ENCODE measurements at places on chromosomes 1 and 21.
A peak's percentile ranks its signal among the peaks of the same experiment; 100 is the strongest.

DNA sequence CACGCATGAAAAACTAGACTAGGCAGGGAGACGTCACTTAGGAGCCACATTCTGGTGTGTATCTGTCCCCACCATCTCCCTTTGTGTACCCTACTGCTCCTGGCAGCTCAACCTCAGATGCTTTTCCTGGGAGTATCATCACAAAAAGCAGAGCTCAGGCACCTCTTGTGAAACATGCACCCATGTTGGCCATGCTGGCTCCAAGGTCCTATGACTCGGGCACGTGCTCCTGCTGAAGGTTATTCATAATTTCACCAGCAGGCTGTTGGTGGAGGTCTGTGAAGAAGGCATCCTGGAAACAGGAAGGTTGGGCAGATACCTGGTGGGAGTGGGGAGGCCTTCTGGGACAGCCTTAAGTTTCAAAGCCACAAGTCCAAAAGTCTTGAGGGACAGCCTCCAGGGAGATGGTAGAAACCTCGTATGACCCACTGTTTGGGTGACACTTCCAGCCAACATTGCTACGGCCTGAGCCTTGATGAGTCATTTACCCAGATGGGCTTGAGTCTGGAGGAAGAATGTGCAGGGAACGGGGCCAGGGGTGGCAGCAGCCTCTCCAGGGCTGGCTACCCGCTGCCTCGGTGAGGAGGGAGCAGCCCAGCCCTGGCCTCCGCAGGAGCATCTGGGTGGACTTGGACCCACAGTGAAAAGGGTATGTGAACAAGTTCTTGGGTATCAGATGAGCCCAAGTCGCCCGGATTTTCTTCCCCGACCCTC, 75.8 kb downstream of the PGBD5 start:
- no peak for DNase-seq

DNA sequence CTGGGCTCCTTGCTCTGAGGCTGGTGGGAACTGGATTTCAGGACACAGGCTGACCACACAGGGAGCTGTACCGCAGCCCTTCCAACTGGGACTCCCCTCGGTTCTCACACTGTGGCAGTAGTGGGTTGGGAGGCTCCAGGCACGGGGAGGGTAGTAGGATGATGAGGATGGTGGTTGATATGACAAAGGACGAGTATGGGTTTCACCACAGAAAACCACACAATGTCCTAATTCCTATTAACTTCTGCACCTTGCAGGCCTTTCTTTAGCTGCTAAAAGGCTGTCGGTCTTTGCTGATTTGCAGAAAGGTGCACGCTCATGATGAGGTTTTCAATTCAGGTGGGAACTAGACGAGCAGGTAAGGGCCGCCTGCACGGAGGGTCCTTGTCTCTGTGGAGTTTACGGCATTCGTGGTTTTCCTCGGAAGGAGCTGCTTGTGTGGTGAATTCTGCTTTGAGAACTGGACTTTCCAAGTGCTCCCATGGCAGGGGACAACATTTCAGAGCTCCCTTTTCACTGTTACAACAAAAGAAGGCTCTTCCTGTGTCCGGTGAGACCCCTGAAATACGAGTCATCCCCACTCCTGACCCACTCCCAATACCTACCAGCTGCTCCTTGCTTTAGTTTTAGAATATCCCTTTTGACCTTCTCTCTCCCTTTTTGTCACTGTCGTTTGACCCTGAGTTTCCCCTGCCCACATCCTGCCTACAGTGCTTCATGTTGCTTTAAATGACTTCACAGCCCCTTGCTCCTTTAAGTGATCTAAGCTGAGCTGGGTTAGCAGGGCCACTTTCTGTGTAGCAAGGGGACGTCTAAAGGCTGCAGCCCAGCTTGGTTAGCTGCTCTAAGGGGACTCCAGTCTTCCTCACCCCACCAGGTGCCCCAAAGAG, 125.1 kb downstream of the MRPS6 start:
- peak; percentile 40 for DNase-seq

- peak; percentile 3 for DNase-seq
These were observed 269.8 kb downstream of the S1PR1 start for GRCh38 chr1:101506541-101507164.

DNA sequence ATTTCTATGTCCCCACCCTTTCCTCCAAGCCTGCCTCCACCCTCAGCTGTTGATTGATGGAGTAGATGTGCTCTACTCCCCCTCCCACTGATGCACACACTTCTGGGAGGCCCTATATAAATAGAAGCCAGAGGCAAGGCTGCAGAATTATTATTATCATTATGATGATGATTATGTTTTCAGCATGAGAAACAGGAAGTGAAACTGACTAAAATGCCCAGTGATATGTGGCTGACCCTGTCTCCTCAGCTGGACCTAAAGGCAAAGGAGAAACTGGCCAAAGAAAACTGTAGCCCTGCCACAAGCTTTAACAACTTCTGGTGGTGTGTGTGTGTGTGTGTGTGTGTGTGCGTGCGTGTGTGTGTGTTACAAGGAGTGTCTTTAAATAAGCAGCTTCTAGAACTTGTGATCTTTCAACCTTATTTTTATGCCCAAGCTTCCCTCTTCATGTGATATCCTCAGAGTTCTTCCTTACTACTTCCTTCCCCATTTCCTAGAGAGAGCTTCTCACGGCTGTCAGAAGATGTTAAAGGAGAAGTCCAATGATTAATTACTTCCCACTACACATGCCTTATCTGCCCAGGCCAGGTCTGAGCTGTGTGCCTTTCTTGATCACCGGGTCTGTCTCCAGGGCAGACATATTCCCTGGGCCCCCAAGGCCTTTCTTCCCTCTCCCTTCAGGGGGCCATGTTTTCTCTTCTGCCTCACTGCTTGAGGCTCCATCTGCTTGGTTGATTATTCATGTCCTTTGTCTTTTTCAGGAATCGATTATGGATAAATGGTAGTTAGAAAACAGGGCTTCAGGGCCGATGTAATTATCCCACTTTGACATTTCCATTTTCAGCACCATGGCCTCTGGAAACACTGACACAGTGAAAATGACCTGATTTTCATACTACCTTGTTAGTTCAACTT, 11.6 kb upstream of the MAPKAPK2 start:
- DNase-seq, result no peak

GRCh38 chr1:198681831-198682759, 43.3 kb downstream of the PTPRC start:
- no peak for DNase-seq

DNA sequence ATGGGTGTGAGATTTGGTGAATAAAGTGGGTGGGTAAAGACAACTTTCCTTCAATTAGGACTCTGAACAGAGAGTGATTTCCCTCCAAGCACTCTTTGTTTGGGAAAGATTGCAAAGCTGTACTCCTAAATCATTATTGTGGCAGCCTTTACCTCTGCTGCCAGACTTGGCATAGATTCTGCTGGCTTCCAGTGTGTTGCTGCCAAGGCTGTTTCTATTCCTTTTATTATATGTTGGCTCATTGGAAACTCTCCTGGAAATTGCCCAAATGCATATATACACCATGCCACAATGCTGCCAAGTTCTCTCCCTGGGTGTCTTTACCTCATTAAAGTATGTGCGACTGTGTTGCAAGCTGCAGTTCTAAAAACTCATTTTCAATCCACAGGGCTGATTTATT, 668.0 kb downstream of the MRPL39 start:
- no peak for DNase-seq

- DNase-seq, result no peak
These were observed 4.0 kb downstream of the S100A16 start for GRCh38 chr1:153608742-153609584.

GRCh38 chr1:213968146-213968825, 19.5 kb upstream of the PROX1 start:
- DNase-seq, result no peak

DNA sequence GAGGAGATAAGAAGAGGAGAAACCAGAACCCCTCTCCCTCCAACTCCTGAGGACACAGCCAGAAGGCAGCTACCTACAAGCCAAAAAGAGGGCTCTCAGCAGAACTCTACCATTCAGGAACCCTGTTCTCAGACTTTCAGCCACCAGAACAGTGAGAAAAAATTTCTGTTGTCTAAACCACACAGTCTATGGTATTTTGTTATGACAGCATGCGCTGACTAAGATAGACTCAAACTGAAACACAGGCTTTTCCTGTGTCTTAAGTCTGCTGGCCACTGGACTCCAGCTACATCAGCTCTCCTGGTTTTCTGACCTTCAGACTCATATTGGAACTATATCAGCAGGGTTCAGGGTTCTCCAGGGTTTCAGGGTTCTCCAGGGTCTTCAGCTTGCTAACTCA, 126.5 kb upstream of the TNFSF4 start:
- no peak for DNase-seq

GRCh38 chr1:48036710-48037355, 39.6 kb upstream of the TRABD2B start:
- DNase-seq, result peak; percentile 17

- no peak for DNase-seq
These were observed 159.5 kb downstream of the ETS2 start for GRCh38 chr21:38965241-38965640.

DNA sequence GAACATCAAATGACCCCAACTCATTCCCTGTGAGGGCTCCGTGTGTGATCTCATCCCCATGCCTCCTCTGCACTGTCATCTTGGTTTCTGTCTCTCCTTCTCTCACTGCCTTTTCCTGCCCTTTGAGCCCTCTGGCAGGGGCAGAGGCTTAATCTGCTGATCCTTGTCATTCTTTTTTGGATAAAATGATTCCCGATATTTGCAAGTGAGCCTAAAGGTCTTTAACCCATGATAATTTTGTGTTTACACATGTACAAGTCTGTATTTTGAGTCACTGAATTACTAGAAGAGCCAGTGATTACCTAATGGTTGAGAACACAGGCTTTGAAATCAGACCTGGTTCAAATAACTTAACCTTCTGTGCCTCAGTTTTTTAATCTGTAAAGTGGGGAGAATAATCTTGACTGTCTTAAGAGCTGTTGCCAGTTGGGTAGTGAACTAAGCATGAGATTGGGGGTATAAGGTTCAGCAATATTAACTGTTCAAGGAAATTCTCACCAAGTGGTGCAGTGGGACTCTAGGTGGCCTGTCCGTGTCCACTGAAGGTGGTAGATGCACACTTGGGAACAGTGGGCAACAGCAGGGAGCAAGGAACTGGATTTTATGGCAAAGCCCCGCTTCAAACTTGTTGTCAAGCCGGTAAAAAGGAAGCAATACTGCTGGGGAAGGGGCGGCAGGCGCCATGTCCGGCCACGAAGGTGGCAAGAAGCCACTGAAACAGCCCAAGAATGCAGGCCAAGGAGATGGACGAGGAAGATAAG, 1.6 kb downstream of the ECHDC2 start:
- no peak for DNase-seq

- DNase-seq, result peak; percentile 52
These were observed 960 bp downstream of the PCSK9 start for GRCh38 chr1:55040083-55040932.

DNA sequence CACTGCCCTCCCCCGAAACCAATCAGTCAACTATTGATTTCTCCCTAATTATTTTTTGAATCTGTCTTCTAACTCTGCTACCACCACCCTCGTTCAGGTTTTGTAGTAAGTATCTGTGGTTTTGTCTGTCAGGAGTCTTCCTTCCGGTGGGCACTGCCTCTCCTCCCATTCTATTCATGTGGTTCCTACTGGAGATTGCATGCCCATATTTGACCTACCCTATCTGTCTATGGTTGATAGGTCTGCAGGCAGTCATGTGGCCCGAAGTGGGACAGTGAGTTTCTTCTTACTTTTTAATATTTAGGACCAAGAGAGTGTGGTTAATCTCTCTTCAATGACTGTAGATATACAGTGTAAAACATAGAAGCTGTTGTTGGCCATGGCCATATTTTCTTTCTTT, 17.8 kb upstream of the MAST2 start:
- DNase-seq, result no peak

GRCh38 chr21:42161401-42161955, 57.5 kb upstream of the ABCG1 start:
- DNase-seq, result no peak

- peak; percentile 65 for DNase-seq
These were observed at the start of gene THAP3 for GRCh38 chr1:6624710-6625583. THAP3 (plus strand) TSS chr1:6624868; CDS start chr1:6625219, 351 bp downstream.

DNA sequence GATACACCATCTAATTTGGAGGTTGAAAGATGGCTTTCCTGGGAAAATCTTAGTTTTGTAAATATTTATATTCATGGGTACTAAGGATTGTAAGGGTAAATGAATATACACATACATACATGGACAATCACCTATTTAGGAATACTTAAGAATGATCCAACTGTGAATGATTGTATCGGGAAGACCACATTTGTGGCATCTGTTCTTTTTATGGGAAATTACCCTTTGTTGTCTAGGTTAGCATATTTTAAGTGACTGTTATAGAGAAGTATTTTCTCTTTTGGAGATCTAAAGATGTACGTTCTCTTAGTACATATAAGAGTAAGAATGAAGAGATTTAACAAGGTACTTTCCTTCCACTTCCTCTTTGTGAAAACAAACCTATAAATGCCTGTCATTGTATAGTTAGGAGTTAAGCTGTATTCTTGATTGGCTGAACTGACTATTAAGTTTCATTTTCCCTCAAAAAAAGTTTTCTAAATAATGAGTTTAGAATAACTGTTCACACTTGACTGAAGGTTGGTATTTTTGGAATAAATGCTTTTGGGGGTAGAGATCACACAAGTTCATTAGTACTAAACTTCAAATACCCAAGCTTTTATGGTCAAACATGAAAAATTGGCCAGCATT, 26.7 kb downstream of the SNX7 start:
- DNase-seq, result no peak

GRCh38 chr1:48853006-48853405, 76.3 kb upstream of the BEND5 start:
- DNase-seq, result no peak

DNA sequence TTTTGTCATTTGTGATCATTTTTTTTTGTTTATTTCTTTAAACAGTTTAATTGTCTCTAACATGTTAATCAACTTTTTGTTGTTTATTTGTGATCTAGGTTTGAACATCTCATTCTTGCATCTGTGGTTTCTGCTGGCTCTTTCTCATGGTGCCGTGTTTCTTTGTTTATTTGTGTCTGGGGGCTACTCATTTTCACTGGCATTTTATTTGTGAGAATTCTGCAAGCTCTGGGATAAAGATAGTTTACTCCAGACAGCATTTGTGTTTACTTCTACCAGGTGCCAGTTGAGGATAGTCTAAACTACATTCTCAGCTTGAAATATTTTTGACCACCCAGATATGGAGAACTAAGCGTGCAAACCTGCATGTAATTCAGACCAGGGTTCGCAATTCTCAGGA, 508.6 kb downstream of the KIF26B start:
- DNase-seq, result no peak

DNA sequence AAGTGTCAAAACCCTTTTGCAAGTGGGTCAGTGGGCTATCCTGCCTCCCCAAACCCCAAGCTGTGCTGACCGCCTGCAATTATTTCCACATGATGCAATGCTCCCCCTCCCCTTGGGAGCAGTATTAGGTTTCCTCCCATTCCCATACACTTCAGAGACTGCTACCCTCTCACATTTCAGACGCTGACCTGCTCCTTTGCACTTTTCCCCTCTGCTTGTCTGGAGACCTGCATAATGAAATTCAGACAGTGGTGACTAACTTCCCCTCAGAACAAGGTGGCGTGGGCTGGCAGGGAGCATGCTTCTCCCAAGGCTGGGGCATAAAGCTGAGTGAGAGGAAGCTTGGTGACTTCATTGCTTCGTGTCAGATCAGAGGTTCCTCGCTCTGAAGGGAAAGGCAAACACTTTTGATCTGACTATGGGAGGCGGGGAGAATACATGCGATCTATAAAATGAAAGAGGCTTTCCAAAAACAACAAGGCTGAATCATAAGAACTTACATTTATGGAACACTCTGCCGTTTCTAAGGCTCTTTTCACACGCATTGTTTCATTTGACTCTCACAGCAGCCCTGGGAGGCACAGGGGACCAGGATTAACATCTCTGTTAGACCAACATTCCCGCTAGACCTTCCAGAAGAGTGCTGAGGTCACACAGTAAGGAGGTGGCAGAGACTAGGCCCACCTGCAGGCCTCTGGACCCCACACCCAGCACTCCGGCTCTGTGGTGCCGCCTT, 27.5 kb upstream of the ROR1 start:
- no peak for DNase-seq

GRCh38 chr1:99600782-99601181, 45.1 kb upstream of the PALMD start:
- no peak for DNase-seq
